ENCODE measurements at places on chromosomes 3 and 15.

DNA sequence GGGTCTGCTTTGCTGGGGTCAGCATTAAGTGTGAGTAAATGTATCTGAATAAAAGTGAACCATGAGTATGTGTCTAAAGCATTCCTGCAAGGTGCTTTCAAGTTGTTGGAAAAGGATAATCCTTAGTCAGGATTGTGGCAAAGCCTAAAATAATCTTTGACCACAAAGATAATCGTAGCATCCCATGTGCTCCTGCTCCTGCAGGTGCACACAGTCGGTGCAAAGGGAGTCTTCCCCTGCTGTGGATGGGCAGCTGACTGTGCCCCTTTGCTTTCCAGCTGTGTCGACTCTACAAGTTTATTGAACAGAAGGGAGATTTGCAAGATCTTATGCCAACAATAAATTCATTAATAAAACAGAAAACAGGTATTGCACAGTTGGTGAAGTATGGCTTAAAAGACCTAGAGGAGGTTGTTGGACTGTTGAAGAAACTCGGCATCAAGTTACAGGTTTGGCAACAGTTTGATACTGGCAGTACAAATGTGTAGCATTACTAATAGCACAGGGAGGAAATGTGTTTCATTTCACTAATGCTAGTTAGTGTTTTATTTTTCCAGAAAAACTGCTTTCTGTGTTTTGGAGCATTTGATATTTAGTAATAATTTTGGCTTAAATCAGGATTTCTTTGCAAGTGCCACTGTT, 22.6 kb downstream of the SRP14 start:
- DNase-seq = no peak
- no peak overlapping the region for H3K4me3 ChIP-seq
- H3K36me3 ChIP-seq = peaks cover 19% of the 10 kb centered on the region

DNA sequence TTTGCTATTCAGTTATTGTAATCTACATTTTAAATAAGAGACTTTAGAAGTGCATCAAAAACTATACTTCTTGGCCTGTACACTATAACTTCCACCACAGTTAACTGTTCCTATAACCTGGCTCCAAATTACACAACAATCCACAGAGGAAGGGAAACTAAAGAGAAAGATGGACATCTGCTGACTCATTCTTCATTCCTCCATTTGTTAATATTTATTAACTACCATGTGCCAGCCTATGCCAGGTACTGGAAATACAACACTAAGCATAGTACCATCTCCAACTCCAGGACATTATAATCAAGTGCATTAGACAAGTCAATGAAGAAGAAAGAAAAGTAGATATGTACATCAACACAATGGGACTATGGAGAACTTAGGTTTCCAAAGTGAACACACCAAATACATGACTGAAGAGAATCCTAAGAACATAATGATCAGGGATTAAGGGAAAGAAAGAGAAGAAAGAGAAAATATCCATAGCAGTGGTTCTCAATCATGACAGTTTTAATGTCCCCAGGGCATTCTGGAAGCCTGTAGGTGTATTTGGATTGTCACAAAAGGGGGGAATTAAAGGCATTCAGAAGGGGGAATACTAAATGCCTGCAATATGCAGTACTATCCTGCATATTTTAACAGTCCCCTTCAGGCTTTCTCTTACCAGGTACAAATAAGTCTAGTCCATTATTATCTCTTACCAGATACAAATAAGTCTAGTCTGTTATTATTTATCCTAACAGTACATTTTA, 8.9 kb downstream of the ICE2 start:
- H3K4me3 ChIP-seq = no peak overlapping the region
- no peaks in the 10 kb centered on the region for H3K4me1 ChIP-seq
- H3K36me3 ChIP-seq = peaks cover 22% of the 10 kb centered on the region
- no peaks in the 10 kb centered on the region for H3K27me3 ChIP-seq
- DNase-seq = no peak
- no peak overlapping the region for H3K27ac ChIP-seq

DNA sequence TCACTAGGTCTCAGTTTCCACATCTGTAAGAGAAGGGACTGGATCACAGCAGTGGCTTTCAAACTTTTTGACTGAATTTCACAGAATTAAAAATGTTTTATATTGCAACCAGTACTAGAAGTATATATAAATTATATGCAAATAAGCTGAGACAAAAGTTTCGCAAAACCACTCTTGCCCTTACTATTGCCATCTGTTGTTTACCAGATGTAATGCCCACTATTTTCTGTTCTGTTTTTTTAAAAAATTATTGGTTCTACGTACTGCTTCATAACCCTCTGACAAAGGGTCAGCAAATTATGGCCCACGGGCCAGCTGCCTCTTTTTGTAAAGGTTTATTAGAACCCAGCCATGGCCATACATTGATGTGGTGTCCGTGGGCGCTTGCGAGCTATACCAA, 44.8 kb downstream of the PDIA5 start:
- H3K4me1 ChIP-seq = no peaks in the 10 kb centered on the region
- H3K4me3 ChIP-seq = no peak overlapping the region
- H3K27me3 ChIP-seq = no peaks in the 10 kb centered on the region
- H3K36me3 ChIP-seq = no peaks in the 10 kb centered on the region
- DNase-seq = no peak

GRCh38 chr3:28936154-28936553, 344.7 kb upstream of the RBMS3 start:
- no peaks in the 10 kb centered on the region for H3K27me3 ChIP-seq
- H3K27ac ChIP-seq = no peak overlapping the region
- no peaks in the 10 kb centered on the region for H3K4me1 ChIP-seq
- DNase-seq = no peak
- H3K36me3 ChIP-seq = no peaks in the 10 kb centered on the region

- peaks cover 15% of the 10 kb centered on the region for H3K4me1 ChIP-seq
- no peak for DNase-seq
- H3K4me3 ChIP-seq = no peak overlapping the region
Measured at GRCh38 chr3:69283496-69283895, 102.4 kb downstream of the FRMD4B start.

- H3K4me1 ChIP-seq = no peaks in the 10 kb centered on the region
- H3K36me3 ChIP-seq = no peaks in the 10 kb centered on the region
- no peak overlapping the region for H3K27ac ChIP-seq
- no peak overlapping the region for H3K4me3 ChIP-seq
- DNase-seq = no peak
Measured at GRCh38 chr3:178203650-178204049, 332.6 kb upstream of the KCNMB2 start.

GRCh38 chr3:14206548-14207177, 28.0 kb downstream of the LSM3 start:
- no peaks in the 10 kb centered on the region for H3K27me3 ChIP-seq
- H3K4me3 ChIP-seq = no peak overlapping the region
- no peaks in the 10 kb centered on the region for H3K36me3 ChIP-seq

GRCh38 chr3:101890716-101891115, 41.4 kb downstream of the NFKBIZ start:
- H3K27me3 ChIP-seq = no peaks in the 10 kb centered on the region
- H3K36me3 ChIP-seq = no peaks in the 10 kb centered on the region
- no peak for DNase-seq
- no peak overlapping the region for H3K4me3 ChIP-seq
- no peaks in the 10 kb centered on the region for H3K4me1 ChIP-seq

DNA sequence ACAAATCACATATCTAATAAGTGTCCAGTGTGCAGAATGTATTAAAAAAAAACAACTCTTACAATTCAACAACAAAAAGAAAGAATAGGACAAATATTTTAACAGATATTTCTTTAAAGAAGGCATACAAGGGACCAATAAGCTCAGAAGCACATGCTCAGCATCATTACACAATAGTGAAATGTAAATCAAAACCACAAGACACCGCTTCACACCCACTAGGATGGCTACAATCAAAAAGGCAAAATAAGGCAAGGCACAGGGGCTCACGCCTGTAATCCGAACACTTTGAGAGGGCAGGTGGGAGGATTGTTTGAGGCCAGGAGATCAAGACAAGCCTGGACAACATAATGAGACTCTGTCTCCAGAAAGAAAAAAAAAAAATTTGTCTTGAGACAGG, 255.6 kb downstream of the MAGI1 start:
- H3K36me3 ChIP-seq = no peaks in the 10 kb centered on the region
- H3K27ac ChIP-seq = no peak overlapping the region
- DNase-seq = no peak
- H3K4me1 ChIP-seq = no peaks in the 10 kb centered on the region
- no peak overlapping the region for H3K4me3 ChIP-seq

DNA sequence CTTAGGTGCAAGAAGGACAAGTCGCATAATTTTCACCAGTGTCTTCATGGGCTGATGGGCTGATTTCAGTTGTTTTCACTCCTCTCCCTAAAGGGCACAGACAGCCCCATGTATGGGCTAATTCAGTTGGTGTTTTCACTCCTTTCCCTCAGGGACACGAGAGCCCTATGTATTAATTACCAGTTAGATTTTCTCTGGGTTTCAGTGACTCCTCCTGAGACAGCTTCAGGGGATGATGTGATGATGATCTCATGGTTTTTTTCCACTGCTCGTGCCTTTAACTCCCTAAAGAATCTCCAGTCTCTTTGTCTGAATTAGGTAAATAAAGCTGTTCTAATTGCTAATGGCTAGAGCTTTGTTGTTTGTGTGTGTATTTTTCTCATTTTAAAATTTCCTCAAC, 9.9 kb downstream of the RAMAC start:
- no peak overlapping the region for H3K4me3 ChIP-seq
- no peaks in the 10 kb centered on the region for H3K36me3 ChIP-seq
- peaks cover 9% of the 10 kb centered on the region for H3K4me1 ChIP-seq

- H3K36me3 ChIP-seq = no peaks in the 10 kb centered on the region
- no peaks in the 10 kb centered on the region for H3K27me3 ChIP-seq
- no peak overlapping the region for H3K4me3 ChIP-seq
Measured at GRCh38 chr15:80478075-80478474, 73.9 kb downstream of the ARNT2 start.

DNA sequence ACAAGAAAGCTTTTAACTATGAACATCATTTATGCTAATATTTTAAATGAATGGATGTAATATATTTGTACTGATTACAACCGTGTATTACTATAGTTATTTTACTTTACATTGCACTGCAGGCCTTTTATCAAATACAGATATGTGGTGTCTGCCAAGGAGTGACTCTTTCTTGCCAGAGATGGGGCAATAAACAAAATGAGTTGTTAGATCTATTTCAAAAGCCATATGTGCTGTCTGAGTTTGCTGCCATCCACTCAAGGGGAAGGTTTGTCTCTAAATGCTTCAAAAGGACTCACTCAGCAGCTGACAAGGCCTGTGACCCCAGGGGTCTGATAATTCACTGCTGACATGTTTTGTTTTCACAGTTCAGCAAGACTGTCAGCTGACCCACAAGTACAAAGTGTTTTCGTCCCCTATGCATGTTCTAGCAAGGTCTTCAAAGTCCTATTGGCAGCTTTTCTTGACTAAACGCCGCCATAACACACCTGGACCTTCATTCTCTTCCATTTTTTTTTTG, 41.3 kb upstream of the ZBED2 start:
- H3K27me3 ChIP-seq = no peaks in the 10 kb centered on the region
- peaks cover 13% of the 10 kb centered on the region for H3K36me3 ChIP-seq
- H3K27ac ChIP-seq = no peak overlapping the region
- no peak for DNase-seq

DNA sequence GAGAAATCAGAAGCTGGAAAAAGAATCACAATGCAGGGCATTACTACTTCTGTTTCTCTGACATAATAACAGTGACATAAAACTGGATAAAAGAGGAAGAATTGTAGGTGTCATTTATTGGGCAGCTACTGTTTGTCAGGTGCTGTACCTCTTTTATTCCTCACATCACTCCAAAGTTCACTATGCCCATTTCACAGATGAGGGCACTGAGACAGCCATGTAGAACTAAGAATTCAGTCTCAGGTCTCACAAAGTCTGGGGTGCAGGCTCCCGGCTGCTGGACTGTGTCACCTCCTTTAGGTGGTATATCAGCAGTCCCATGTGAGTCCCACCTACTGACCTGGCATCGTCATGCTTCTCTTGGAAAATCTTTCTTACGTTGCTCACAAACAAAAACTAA, 20.8 kb downstream of the TMEM212 start:
- no peaks in the 10 kb centered on the region for H3K4me1 ChIP-seq
- H3K36me3 ChIP-seq = no peaks in the 10 kb centered on the region
- DNase-seq = no peak

GRCh38 chr3:71514621-71515020, 68.9 kb downstream of the FOXP1 start:
- H3K4me3 ChIP-seq = no peak overlapping the region
- no peaks in the 10 kb centered on the region for H3K36me3 ChIP-seq
- H3K27me3 ChIP-seq = no peaks in the 10 kb centered on the region
- peaks cover 27% of the 10 kb centered on the region for H3K4me1 ChIP-seq

- no peaks in the 10 kb centered on the region for H3K4me1 ChIP-seq
- H3K36me3 ChIP-seq = no peaks in the 10 kb centered on the region
- H3K27ac ChIP-seq = no peak overlapping the region
- no peaks in the 10 kb centered on the region for H3K27me3 ChIP-seq
- no peak for DNase-seq
Measured at GRCh38 chr3:174540116-174540908, 318.8 kb upstream of the NAALADL2 start.

GRCh38 chr3:134516905-134517304, 31.0 kb downstream of the CEP63 start:
- H3K27ac ChIP-seq = no peak overlapping the region
- no peaks in the 10 kb centered on the region for H3K27me3 ChIP-seq
- DNase-seq = no peak
- no peak overlapping the region for H3K4me3 ChIP-seq
- H3K36me3 ChIP-seq = no peaks in the 10 kb centered on the region

DNA sequence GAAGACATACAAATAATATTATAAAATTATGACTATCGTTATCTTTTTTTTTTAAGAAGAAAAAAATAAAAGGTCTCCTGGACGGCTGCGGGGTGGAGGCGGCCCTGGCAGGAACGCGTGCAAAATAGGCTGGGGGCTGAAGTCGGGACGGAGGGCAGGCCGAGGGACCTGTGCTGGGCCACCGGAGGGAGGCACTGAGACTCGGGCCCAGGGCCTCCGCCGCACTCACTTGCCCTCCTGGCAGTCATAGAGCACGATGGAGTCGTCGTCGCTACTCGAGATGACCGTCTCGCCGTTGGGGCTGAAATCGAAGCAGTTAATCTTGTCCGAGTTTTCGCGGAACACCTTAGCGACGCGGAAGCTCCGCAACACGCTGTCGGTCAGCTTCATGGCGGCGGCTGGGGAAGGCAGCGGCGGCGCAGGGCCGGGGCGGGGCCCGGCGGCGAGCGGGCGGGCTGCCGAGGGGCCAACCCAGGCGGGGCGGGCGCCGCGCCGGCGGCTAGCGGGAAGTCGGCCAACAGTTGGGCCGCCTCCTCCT, 408 bp downstream of the WDR82 start:
- no peaks in the 10 kb centered on the region for H3K27me3 ChIP-seq
- no peaks in the 10 kb centered on the region for H3K36me3 ChIP-seq
- H3K27ac ChIP-seq = peak overlapping the region; percentile 87
- H3K4me3 ChIP-seq = peak overlapping the region; percentile 58
- DNase-seq = no peak
- H3K4me1 ChIP-seq = peaks cover 76% of the 10 kb centered on the region

GRCh38 chr15:31316135-31316795, 10.4 kb upstream of the KLF13 start:
- H3K4me1 ChIP-seq = peaks cover 16% of the 10 kb centered on the region
- no peaks in the 10 kb centered on the region for H3K27me3 ChIP-seq
- H3K4me3 ChIP-seq = no peak overlapping the region
- DNase-seq = no peak

- no peaks in the 10 kb centered on the region for H3K36me3 ChIP-seq
- no peaks in the 10 kb centered on the region for H3K4me1 ChIP-seq
- no peaks in the 10 kb centered on the region for H3K27me3 ChIP-seq
- H3K27ac ChIP-seq = no peak overlapping the region
- DNase-seq = no peak
- no peak overlapping the region for H3K4me3 ChIP-seq
Measured at GRCh38 chr3:170751083-170751898, 118.7 kb downstream of the RPL22L1 start.
